ENCODE measurements at places on chromosomes 1 and 21.
A peak's percentile ranks its signal among the peaks of the same experiment; 100 is the strongest.

- DNase-seq = no peak
These were observed 176.6 kb upstream of the GORAB start for GRCh38 chr1:170355267-170355801.

DNA sequence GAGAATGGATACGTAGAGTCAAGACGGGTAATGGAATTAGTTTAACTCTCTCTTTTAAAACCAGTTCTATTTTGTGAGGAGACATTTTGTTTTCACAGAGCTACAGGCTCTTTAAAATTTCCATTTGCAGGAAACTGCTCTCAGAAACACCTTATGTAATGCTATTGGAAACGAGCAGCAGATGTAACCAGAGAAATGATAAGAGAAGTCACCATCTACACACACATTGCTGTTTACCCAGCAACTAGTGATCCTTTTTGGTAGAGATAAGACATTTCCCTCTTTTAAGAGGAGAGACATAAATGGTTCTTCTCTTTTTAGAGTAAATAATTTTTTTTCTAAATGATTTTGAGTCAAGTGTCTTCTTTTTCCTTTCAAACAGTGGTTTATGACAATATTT lies 80.6 kb downstream of the KCTD3 start:
- no peak for DNase-seq

DNA sequence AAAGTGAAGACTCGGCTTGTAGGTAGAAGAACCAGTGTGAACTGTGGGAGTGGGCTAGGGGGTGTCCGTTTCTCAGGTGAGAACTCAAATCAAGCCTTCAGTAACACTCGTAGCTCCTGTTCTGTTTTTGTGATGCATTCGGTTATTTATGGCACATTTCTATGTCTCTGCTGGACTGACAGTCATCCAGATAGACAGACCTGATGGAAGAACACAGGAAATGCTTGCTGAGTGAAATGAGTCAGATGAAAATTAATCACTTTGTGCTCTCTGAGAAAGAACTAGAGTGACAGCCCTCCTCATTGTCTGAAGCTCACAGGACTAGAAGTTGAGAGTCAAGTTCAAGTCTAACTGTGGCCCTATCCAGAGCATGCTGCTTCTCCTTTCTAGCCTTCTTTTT lies 360.1 kb upstream of the PLXNA2 start:
- peak; percentile 77 for DNase-seq

DNA sequence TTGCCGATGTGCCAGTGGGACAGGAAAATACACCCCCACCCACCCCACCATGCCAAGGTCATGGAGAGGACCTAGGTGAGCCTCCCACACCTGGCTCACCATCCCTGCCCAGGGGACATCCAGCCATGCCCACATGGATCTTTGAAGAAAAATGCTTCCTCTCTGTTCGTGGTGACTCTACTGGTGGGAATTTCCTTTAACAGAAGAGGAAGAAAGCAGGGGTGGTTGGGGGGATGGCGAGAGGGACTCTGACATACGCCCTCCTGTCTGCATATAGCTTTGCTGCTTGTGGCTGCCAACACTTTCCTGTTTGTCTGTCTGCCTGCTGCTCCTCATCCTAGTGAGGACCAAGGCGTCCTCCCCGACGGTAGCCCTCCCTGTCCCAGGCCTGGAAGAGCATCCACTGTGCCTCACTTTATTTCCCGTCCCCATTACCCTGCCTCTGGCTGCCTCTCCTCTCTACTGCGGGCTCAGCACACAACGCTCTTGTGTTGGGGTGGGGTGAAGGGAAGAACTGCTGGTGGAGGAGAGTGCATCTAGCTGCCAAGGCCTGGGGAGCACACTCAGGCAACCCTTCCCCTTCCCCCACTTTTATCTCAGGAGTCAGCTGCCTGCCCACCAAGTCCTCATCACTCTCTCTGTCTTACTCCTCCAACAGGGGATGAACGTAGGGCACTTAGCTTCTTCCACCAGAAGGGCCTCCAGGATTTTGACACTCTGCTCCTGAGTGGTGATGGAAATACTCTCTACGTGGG lies 2.5 kb downstream of the SEMA4A start:
- DNase-seq = no peak

GRCh38 chr1:182716740-182717720 lies 32.6 kb upstream of the RGS8 start:
- no peak for DNase-seq

GRCh38 chr21:35857095-35857494 lies 203.2 kb downstream of the SETD4 start:
- no peak for DNase-seq

GRCh38 chr1:93552741-93553455 lies 105.0 kb downstream of the FNBP1L start:
- peak; percentile 71 for DNase-seq

DNA sequence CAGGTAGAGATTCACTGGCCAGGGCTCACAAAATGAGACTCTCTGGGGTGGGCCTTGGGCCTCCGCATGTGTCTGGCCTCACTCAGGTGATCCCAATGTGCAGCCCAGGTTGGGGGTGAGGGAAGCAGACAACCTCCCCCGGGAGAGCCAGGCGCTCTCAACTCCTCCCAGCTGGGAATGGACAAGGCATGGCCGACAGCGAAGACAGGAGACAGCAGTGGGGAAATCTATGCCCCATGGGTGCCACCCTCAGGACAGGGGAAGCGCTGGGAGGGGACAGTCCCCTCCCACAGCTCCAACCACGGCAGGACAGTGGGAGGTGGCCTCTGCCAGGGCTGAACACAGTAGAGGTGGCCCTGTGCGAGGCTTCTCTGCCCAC lies 47.7 kb downstream of the PRDM15 start:
- no peak for DNase-seq

DNA sequence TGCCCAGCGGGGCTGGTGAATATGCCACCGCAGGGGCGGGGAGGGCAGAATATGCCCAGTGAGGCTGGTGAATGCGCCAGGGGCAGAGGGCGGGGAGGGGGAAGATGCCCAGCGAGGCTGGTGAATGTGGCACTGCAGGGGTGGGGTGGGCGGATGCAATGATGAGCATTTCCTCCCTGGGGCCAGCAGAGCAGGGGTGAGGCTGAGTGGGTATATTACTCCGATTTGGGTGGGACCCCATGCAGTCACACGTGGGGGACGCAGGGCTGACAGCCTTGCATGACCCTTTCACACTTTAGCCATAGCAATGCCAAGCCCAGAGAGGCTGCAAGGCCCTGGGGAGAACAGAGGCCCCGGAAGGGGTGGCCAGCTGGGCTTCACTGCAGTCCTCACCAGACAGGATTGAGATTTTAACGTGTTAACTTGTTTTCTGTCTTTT lies 9.3 kb upstream of the SLX9 start:
- DNase-seq = no peak

DNA sequence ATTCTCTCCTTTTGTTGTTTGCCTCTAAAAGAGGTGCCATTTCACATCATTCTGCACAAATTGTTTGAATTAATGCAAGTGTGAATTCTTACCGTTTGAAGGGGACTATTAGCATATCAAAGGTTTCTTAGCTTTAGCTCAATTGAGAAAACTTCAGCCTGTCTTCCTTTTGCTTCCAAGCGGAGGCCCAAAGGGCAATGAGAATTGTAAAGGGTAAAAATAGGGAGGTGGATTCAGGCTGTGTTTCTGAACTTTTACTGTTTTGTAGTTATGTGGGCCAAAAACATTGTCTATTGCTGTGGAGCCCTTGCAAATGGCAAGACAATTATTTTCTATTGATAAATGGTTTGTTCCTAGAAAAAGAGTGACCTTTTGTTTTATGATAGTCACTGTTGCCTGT lies 3.6 kb downstream of the ADGRL2 start:
- no peak for DNase-seq

DNA sequence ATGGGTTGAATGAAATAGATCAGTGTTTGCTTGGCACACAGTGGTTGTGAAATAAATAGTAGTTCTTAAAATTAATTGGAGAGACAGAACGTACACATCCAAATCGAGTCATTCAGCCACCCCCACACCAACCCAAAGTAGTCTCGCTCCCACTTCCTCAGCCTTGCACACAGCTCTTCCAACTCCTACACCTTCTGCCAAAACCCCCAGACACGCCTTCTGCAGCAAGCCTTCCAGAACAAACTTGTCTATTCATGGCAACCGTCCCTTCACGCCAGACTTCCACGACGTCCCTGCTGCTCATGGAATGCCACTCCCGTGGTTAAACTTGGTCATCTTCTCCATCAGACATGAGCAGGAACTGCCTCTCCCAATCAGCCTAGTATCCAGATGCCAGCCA lies 37.5 kb upstream of the RD3 start:
- peak; percentile 27 for DNase-seq

GRCh38 chr1:209594440-209594839 lies 10.9 kb downstream of the CAMK1G start:
- DNase-seq = peak; percentile 43

GRCh38 chr1:63454269-63454668 lies 68.8 kb downstream of the ITGB3BP start:
- peak; percentile 23 for DNase-seq

DNA sequence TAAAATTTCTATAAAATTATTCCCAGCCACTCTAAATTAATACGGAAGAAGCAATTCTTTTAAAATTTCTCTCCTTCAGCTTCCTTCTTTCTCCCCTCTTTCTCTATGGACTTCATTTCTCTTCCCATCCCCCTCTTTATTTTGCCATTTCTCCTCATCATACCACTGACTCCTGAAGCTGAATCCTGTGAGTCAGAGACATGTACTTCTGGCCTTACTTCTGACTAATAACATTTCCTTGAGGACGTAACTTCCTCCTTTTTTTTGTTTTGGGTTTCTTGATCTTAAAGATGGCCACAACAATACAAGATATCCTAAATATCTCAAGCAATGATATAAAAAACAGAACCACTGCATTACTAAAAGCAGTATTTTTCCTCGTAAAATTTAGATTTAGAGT lies 63.6 kb upstream of the DENND1B start:
- DNase-seq = peak; percentile 82

GRCh38 chr1:167819849-167820683 lies 93.9 kb downstream of the ADCY10 start:
- peak; percentile 82 for DNase-seq

- no peak for DNase-seq
These were observed 797 bp upstream of the LEFTY1 start for GRCh38 chr1:225889743-225890142.

- DNase-seq = no peak
These were observed 36.8 kb upstream of the PWP2 start for GRCh38 chr21:44070391-44070790.

DNA sequence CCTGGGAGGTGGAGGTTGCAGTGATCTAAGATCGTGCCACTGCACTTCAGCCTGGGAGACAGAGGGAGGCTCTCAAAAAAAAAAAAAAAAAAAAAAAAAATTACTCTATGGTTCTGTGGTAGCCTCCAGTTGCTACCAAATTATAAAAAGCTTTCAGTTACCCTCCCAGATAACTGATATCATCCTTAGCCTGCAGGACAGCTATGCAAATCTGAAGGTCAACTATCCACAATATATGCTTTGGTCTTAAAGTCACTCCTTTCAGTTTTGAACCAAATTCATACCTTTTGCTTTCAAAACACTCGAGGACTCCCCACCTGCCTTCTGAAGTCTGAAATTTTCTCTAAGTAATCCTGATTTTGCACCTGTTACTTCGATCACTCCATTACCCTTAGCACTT lies 3.1 kb downstream of the MIXL1 start:
- DNase-seq = no peak

- no peak for DNase-seq
These were observed 34.3 kb upstream of the KCNA3 start for GRCh38 chr1:110708974-110709440.

DNA sequence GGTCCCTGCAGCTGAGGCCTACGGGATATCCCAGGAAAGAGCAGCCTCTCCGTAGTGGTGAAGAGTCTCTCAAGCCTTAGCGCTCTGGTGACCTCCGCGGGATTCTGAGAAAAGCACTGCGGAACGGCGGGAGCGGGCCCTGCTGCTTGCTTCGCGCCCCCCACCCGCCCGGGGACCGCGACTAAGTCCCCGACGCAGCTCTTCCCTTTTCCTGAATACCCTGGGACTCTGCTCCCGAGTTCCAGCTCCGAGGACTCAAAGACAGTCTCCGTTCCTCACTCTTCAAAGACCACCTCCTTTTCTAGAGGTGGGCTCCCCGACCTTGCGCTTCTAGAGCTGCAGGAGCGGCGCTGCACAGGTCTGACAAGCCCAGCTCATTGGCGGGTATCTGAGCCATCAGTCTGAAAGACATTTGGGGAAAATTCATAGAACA lies 3.6 kb upstream of the PRRX1 start:
- no peak for DNase-seq

DNA sequence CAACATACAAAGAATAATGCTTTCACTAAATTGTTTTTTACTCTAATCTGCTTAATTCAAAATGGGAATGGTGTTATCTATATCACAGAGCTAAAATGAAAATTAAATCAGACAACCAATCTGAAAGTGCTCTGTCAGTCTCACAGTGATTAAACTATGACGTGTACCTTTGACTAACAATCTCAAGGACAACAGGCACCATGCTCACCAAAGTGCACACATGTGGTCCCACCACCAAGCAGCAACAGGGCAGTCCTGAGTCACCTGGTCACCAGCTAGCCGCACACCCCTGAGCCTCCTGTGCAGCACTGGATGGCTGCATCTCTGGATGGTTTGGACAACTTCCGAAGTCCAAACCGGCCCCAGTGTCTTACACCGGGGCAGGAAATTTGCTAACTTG lies 54.5 kb upstream of the NADK start:
- peak; percentile 30 for DNase-seq

GRCh38 chr1:20483098-20483832 lies 2.7 kb downstream of the CAMK2N1 start:
- DNase-seq = no peak

DNA sequence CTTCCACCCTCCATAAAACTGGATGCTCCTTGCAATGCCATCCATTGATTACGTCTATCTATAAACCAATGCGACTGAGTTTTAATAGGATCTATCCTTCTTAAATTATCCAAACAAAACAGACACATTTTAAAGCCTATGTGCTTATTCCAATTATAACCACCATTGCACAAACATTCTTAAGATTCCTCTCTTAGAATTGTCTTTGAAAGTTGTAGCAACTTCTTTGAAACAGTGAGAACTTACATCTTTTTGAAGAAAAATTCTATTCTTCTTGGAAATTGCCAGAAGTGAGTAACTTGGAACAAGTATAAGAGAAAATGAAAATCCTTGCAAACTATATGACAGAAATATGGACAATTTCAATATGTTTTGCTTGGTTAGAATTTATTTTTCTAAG lies at the start of gene KRTAP26-1:
KRTAP26-1 (minus strand) TSS at position 101 of the 400 bp plus-strand sequence. CDS start 280 bp downstream, outside the sequence.
- no peak for DNase-seq

GRCh38 chr1:204584699-204585372 lies 68.6 kb downstream of the MDM4 start:
- DNase-seq = no peak

GRCh38 chr1:234875953-234876855 lies 252.4 kb downstream of the TOMM20 start:
- no peak for DNase-seq

GRCh38 chr1:230976825-230977747 lies 1.6 kb downstream of the TTC13 start:
- DNase-seq = no peak

DNA sequence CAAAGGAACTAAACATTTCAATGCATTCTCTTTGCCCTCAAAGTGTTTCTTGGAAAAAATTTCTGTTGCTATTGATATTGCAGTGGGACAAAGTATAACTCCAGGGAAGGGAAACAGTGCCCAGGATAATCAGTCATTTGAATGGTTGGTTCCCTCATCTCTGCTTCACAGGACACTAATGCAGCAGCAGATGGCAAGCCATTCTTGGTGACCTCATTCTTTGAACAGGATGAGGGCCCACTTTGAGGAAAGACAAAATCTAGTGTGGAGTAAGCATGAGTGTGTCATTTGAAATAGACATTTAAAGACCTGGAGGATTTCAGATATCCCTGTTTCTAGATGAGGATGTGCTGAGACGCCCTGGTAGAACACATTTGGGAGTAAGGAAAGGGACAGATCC lies 32.3 kb downstream of the CHRM3 start:
- no peak for DNase-seq

GRCh38 chr1:156346636-156347035 lies 8.3 kb downstream of the TSACC start:
- no peak for DNase-seq

Measured in epithelial cell of esophagus (primary cell).